ENCODE measurements at places on chromosomes 2 and 18.
A peak's percentile ranks its signal among the peaks of the same experiment; 100 is the strongest.

DNA sequence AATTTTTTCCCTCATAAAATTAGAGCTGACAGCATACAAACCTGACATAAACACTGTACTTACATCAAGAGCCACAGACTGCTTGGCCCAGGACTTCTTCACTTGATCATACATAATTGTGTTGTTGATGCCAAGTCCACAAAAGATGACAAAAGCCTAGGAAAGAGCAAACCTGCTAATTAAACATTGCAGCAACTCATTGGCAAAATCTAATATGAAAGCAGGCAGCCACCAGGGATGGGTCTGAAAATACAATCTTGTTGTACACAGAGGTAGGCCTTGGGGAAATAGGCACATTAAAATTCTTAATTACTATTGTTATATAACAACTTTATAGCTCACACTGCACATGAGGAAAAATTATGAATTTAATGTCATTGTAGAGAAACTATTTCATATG is 255.8 kb downstream of the PDE11A start:
- DNase-seq: no peak

DNA sequence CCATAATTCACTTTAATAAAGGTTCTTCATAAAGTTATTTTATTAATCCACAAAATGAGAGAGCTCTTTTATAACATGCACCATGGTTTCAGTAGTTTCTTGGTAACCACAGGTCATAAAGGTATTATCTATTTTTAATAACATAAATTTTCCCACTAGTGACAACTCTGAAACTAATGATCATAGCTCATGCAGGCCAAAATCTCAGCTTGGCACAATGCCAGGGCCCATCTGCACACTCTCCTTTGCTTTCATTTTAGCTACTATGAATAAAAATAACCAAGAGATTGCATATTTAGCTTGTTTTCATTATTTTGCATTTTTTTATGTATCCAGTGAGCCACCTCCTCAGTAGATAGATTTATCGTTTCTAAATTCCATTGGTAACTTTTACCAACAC is 691.8 kb upstream of the CHAC2 start:
- DNase-seq: no peak

- no peak for DNase-seq
Observed at GRCh38 chr2:601806-602455, 75.3 kb downstream of the TMEM18 start.

DNA sequence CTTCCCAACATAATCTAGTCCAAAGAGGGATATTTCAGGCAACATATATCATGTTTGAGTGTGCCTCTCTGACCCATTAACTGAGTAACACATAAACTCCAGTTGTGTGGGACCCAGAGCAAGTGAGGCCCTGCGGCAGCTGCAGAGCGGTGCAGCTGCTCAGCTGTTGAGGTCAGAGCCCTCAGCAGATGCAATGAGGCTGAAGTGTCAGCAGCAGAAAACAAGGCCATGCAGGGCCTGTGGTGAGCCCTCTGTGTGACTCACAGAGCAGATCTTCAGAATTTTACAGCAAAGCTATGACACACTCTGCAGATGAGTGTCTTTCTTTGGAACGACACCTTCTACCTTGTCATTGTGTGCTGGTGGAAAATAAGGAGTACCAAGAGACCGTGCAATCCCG is 168.5 kb downstream of the CBLN2 start:
- no peak for DNase-seq

DNA sequence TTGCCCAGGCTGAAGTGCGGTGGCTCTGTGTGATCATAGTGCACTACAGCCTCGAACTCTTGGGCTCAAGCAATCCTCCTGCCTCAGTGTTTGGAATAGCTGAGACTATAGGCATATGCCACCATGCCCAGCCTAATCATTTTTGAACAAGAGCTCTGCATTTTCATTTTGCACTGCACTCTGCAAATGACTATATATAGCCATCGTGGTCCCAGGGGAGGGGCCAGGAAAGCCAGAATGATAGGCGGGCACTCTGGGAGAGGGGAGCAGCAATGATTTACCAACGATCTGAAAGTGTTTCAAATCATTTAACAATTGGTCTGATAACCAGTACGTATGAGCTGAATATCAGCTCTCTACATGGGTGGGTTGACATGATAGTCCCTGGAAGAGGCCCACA is 22.3 kb upstream of the ST3GAL5 start:
- DNase-seq: no peak

DNA sequence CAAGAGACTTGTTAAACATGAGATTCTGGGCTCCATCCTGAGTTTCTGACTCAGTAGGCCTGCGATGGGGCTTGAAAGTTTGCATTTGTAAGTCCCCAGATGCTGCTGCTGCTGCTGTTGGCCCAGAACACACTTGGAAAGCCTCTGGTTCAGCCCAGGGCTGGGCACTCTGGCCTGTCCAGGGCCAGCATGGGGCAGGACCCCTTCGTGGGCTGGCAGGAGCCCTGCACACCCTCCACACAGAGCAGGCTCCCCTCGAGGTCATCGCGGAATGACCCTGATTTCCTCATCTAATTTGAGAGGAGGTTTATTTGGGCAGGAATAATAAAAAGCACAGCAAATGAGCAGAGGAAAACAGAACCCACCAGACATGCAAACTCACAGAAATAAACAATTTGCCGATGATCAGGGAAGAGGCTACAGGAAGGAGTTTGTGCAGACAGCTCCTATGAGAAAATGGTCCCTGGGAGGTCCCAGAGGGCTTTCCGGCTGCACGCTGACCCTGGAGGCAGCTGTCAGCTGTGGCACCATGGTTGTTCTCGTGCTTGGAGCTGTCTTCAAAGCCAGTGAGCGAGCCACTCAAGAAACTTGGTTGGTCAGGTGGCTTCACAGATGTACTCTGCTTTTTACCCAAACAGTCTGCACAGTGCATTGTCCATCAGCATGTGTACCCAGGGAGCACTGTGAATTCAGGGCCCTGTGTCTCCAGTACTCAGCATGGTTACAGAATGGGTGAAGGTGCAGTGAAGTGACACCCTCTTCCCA is 119.3 kb downstream of the GLI2 start:
- no peak for DNase-seq

- DNase-seq: no peak
Observed at GRCh38 chr2:142741764-142742269, 135.6 kb upstream of the KYNU start.

- DNase-seq: peak; percentile 31
Observed at GRCh38 chr18:56233595-56233994, 404.8 kb downstream of the TXNL1 start.

DNA sequence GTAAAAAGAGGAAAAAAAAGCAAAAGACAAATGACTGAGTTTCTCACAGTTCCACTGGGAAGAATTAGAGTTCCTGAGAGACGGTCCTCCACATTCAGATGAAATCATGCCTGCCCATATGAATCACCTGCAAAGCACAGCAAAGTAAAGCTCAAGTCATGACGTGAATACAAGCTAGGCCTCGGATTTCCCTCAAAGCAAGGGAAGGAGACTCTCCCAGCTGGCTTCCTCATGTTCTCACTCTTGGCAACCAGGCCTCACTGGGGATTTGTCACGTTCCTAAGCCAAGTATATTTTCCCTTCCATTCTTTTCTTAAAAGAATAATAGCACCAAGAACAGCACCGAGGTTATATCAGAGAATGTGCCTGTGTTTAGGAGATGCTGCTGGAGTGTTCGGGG is 47.0 kb downstream of the CYP27C1 start:
- DNase-seq: no peak

DNA sequence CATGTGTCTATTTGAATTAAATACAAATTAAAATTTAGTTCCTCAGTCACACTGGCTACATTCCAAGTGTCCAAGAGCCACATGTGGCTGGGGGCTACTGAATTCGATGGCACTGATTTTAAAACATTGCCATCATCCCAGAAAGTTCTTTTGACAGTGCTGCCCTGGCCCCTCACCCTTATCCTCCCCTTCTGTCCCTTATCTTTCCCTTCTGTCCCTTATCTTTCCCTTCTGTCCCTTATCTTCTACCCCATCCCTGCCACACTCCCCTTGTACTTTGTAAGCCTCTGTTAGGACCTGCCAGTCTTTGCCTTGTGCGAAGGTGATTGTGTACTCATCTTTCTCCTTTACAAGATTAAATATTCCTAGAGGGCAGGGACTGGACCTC is 85.2 kb downstream of the DNMT3A start:
- DNase-seq: no peak

DNA sequence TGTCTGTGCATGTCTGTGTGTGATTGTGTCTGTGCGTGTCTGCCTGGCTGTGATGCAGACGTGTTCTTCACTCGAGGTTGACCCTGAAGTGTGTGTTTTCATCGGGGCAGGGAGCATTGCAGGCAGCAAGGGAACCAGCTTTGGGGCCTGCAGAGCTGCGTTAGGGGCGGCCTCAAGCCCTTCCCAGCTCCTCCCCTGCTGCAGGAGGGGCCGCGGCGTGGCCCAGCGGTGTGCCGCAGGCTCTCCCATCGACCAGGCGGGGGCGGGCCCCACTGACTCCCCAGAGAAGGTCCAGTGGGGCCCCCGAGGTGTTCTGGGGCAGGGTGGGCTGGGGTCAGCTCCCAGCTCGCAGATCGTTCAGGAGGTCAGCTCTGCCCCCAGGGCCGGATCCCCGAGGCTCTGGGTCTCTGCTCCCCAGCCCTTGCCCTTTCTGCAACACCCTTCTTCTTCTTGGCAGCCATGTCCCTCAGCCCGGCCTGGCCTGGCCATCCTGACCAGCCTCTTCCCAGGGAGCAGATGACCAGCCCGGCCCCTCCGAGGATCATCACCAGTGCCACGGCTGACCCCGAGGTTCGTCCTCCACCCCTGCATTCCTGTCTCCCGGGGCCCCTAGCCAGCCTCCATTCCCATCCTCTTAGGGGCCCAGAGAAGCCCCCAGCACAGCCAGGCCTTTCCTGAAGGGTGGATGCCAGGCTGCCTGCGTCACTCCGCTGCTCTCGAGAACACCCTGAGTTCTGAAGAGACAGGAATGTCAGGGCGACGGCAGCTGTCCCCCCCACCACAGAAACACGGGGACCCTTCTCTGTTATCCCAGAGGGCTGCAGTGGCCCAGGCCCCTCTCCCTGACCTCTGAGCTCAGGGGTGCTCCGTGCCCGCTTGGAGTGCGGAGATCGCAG is 11.1 kb upstream of the KLHL30 start:
- DNase-seq: no peak

GRCh38 chr18:26531605-26532298 is 16.6 kb downstream of the KCTD1 start:
- DNase-seq: no peak

GRCh38 chr2:86825036-86825692 is 34.5 kb upstream of the CD8A start:
- DNase-seq: no peak

DNA sequence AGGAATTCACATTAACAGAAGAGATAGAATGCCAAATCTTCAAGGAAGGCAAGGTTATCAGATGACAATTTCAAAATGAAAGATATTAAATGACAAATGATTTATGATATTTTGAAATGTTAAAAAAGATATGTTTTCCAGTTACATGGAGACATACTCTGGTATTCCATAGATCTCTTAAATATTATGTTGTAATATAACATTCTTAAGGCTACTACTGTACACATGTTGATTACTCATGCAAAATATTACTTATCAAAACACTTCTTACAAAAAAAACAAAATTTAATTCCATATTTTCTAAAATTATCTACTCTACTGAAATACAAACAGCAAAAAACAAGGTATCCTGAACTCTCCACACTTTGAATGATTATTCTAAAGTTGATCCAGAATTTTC is 22.9 kb downstream of the RTTN start:
- DNase-seq: no peak

- no peak for DNase-seq
Observed at GRCh38 chr18:3554091-3554601, 104.2 kb downstream of the TGIF1 start.

GRCh38 chr18:37527395-37527794 is 38.2 kb downstream of the CELF4 start:
- no peak for DNase-seq

DNA sequence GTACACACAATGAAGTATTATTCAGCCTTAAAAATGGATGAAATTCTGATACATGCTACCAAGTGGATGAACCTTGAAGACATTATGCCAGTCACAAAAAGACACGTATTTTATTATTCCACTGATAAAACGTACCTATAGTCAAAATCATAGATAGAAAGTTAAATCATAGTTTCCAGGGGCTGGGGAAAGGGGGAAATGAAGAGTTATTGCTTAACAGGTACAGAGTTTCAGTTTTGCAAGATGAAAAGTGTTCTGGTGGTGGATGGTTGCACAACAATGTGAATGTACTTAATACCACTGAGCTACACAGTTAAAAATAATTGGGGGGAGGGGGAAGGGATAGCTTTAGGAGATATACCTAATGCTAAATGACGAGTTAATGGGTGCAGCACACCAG is 279.0 kb upstream of the STON1 start:
- no peak for DNase-seq

- no peak for DNase-seq
Observed at GRCh38 chr2:23713351-23713750, 213.6 kb downstream of the ATAD2B start.

All from HFF-Myc (cell line).